Activated CD8-positive, alpha-beta memory T cell treated with anti-CD3 and anti-CD28 coated beads for 4 hours (primary cell): ENCODE measurements at places on chromosomes 6 and 20.

DNA sequence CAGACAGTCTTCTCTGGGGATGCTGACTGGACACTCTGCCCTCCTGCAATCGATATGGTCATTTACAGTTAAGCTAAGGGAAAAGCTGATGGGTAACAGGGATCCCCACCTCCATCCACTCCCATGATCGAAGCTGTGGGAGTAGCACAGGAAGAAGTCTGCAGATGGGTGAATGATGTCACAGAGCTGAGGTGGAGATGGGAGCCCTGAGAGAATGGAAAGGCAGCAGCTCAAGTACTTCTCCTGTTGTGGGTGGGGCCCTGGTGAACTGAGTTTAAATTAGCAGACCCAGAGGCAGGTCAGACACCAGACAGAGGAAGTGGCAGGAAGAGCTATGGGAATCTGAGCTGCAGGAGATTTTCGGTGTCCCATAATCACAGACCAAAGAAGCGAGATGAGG is 29.0 kb downstream of the HDGFL1 start:
- no peak for DNase-seq

DNA sequence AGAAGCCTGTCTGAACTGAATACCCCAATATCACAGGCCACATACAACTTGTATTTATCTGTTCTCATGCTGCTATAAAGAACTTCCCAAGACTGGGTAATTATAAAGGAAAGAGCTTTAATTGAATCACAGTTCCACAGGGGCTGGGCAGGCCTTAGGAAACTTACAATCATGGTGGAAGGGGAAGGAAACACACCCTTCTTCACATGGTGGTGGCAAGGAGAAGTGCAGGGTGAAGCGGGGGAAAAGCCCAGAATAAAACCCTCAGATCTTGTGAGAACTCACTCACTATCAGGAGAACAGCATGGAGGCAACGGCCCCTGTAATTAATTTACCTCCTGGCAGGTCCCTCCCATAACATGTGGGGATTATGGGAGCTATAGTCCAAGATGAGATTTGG is 50.3 kb upstream of the FNDC1 start:
- DNase-seq: no peak

DNA sequence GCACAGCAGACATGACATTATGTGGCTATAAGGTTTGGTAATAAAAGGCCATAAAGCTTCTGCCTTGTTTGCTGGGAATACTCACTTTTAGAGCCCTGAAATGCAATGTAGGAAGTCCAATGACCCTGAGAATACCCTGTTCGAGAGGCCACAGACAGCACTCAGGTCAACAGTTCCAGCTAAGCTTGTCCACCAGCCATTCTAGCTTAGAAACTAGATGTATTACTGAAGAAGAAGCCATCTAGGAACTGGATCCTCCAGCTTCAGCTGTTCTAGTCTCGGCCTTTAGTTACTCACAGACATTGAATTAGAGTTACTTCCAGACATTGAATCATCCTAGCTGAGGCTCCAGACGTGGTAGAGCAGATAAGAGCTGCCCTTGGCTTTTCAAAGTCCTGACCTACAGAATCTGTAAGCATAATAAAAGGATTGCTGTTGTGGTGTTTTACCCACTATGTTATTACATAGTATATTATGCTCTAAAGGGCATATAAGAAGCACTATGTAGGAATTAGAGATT is 84.9 kb downstream of the MMS22L start:
- no peak for DNase-seq

DNA sequence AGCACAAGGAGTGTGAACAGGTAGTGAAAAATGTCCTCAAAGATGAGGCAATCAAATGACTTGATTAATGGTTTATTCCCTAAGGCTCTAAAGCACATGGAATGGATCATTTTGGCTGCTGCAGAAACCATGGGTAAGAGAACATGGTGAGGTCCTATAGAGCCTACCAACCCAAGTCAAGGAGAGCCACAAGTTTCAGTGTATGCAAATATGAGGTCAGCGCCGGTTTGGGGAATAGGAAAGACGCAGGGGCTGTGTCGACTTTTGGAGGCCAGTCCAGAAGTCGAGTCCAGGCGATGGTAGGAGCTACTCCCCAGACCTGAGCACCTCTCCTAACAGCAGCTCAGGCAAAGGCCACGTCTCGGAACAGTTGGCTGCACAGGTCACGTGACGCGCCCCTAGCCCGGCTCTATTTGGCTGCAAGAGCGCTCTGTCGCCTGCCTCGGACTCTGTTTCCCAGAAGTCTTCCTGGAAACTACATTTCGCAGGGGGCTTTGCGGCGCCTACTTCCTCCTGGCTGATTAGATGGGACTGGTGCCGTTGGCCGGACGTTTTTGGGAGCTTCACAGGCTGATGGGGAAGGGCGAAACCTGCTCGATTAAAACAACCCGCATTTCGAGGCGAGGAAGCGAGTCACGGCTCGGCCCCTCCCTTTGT is 74.4 kb upstream of the CHD6 start:
- DNase-seq: peak; percentile 41

DNA sequence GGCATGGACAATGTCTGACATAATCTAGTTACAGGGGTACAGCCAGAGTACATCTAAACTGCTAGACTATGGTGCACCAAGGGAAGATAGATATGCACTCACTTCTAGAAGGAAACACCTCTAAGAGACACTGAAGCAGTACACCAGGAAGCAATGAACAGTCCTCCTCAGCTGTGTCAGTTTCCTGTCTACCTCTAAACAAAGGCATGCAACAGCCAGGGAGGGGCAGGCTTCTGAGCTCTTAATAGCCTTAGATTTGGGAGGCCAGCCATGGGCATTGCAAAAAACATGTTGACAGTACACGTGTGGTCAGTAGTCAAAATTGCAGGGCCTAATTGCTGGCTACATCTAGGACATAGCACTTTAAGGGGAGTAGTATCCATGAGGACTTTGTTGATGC is 21.4 kb downstream of the CRYBG1 start:
- no peak for DNase-seq

DNA sequence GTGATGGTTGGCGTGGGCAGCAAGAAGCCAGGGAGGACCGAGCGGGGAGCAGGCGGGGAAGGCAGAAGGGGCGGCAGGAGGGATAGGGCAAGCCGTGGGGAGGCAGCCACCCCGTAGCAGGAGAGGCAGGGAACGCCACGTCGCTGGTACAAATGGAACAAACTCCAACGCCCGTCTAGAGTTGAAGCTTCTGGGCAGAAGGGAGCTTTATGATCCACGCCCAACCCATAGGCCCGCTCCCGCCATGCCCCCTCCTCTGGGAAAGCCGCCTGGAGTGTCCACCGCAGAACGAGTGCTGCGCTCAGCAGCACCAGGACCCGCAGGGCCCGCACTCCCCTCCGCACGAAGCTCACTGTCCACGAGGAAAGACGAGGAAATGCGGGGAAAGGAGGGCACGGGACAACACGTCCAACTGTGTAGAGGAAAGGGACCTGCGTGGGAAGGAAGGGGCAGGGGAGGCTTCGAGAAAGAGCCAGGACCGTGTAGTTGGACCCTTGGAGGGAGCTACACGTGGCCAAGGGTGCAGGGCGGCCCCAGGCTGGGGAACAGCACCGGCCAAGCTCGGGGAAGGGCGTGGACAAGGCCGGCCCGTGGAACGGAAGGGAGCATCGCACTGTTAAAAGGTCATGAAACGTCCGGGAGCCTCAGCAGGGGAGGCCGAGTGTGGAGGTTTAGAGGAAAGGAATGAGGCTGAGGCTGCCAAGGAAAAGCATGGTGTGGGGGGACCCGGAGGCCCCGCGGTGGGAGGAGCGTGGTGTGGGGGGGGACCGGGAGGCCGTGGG is 204.0 kb downstream of the DLL1 start:
- DNase-seq: no peak

DNA sequence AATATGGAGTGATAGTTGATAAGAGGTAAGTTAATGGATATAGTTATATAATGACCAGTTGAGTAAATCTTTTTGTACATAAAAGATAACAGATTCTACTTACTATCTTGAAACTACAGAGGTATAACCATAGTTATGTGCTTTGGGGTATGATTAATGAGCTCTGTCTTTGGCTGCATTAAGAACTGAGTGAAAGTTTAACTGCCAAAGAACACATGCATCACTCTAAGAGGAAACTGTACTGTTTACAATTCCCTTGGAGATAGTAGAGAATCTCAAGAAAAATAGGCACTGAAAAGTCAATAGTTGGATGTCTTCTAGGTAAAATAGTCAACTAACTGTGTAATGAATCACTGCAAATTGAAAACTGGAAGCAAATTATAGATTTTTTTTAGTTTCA is 1129.5 kb downstream of the EPHA7 start:
- DNase-seq: no peak

DNA sequence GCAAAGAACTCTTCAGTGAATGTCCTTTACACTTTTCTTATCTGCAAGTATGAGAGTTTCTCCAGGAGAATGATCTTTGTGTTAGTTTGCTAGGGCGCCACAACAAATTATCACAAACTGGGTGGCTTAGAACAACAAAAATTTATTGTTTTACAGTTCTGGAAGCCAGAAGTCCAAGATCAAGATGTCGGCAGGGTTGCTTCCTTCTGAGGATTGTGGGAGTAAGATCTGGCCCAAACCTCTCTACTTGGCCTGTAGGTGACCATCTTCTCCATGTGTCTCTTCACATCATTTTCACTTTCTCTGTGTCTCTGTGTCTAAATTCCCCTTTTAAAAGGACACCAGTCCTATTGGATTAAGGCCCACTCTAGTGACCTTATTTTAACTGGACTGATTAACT is 103.0 kb downstream of the ADTRP start:
- no peak for DNase-seq

DNA sequence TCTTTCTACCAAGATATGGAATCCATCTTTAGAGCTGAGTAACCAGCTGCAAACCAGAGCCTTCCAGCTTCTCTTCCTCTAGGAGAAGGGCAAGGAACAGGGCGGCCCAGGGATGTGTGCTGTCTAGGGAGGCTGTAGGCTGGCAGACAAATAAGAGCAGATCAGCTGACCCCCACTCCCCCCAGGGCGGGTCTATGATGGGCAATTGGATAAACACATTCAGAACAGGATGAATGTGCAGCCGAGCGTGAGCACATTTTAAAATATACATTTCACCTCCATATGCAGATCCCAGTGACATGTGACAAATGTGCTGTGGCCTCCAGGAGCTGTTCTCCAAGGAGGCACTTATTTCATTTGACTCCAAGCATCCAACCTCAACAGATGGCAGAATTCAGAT is 580.1 kb downstream of the PTPRT start:
- no peak for DNase-seq

DNA sequence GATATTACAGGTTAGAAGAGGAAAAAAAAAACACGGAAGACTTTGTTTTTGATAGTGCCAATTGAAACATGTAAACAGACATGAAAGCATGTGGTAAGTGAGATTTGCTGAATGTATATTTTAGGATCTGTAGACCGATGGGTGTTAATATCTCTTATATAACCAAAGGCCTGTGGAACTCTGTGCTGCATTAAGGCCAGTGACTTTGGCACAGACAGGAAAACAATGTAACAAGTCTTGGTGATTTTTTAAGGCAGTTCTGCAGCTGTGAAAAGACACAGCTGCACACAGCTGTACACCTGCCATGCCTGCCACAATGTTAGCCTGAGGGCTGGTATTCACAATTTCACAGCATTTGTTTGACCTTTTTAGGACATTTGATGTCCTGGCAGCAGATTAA is 6.1 kb downstream of the SOBP start:
- no peak for DNase-seq

DNA sequence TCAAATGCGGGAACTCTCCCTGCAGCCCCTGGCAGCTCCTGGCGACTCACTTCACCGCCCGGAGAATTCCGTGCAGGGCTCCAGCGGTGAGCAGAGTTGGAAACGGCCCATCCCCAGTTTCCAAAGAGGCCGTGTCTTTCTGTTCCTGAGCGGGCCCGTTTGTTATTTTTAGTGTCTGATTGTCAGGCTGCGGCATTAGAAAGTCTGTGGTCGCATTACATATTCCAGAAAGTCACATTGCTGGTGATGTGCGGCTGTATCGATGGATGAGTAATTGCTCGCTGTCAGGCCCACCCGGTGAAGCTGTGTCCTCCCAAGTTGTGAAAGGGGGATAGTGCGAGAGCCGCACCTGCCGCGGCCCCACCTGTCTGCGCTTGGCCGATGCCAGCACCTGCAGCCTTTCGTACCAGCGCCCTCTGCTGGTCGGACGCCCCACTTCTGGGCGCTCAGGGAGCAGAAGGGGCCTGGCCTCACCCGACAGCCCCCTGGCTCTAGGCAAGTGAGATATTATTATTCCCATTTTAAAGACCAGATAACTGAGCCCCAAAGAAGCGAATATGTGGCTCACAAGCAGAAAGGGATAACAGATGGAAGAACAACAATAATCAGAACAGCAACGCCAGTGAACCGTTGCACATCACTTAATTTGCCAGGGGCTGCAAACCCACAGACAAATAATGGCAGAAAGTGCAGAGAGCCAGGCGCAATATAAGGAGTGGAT is 244.9 kb downstream of the TSHZ2 start:
- DNase-seq: peak; percentile 56

- no peak for DNase-seq
These were observed 31.9 kb upstream of the ZNF217 start for GRCh38 chr20:53625311-53626129.

GRCh38 chr6:138162111-138162954 is 594 bp downstream of the ARFGEF3 start:
- DNase-seq: no peak

- DNase-seq: no peak
These were observed 29.0 kb upstream of the SRF start for GRCh38 chr6:43142101-43142500.

DNA sequence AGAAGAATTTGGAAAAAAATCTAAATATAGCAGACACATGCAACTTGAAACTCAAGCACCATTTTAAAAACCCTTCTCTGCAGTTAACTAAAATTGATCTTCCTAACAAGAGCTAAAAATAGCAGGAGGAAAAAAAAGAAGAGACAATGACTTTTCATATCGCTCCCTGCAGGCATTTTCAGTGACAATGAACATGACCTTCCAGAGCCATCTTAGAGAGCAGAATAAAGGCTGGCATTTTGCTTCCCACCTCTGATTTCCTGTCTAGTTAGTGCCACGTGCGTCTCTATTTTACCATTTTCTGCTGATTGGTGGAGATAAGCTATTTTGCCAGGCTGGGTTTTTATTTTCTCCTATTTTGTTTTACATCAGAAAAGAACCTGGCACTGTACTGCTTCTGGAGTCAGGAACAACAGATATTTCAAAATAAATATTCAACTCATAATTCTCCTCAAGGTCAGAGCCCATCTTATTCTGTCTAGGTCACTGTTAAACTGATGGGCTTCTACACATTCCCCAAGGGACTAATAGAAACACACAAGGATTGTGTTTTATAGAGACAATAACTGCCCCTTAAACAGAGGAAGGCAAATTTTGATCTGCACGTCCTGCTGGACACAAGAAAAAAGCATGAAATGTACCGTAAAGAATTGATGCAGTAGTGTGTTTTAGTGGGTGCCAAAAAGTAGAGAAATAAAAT is 70.2 kb upstream of the ENPP5 start:
- DNase-seq: no peak

DNA sequence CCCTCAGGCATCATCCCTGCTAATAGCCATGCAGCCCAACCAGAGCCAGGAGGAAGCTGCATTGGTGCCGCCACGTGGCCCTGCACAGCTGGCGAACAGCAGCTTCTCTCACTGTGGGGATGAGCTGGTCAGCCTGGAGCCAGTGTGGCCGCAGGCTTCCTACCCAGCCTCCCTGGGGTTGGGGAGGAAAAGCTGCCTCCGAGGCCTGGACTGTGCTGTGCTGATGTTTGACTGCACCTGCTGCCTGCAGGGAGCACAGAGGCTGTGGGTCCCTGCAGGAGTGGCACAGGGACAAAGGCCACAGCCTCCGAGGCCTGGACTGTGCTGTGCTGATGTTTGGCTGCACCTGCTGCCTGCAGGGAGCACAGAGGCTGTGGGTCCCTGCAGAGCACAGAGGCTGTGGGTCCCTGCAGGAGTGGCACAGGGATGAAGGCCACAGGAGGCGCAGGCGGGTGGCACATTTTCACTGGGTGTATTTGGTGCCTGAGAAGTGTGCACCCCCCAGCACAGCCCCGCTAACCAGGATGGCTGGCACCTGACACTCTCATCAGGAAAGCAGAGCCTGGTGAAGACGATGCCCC is 83.9 kb downstream of the DLL1 start:
- no peak for DNase-seq
